Effector CD4-positive, alpha-beta T cell (primary cell): ENCODE measurements at places on chromosomes 3 and 15.

GRCh38 chr3:195196266-195196665 lies 74.7 kb downstream of the XXYLT1 start:
- no peak for DNase-seq

GRCh38 chr3:16319307-16319706 lies 54.3 kb downstream of the OXNAD1 start:
- DNase-seq = peak; percentile 79

GRCh38 chr3:135106445-135106844 lies 311.4 kb downstream of the EPHB1 start:
- DNase-seq = no peak

- DNase-seq = no peak
These were observed 173.6 kb downstream of the UACA start for GRCh38 chr15:70589728-70590127.

GRCh38 chr3:61853912-61854311 lies 292.5 kb downstream of the PTPRG start:
- no peak for DNase-seq
